SW480 (cell line): ENCODE measurements at places on chromosomes 3 and 15.

GRCh38 chr3:149247008-149247710 lies 25.5 kb upstream of the CP start:
- DNase-seq = peak; percentile 17

GRCh38 chr3:161560008-161560637 lies 63.5 kb downstream of the OTOL1 start:
- peak; percentile 38 for DNase-seq

- DNase-seq = peak; percentile 54
These were observed 80.6 kb downstream of the PCOLCE2 start for GRCh38 chr3:142808103-142808917.

DNA sequence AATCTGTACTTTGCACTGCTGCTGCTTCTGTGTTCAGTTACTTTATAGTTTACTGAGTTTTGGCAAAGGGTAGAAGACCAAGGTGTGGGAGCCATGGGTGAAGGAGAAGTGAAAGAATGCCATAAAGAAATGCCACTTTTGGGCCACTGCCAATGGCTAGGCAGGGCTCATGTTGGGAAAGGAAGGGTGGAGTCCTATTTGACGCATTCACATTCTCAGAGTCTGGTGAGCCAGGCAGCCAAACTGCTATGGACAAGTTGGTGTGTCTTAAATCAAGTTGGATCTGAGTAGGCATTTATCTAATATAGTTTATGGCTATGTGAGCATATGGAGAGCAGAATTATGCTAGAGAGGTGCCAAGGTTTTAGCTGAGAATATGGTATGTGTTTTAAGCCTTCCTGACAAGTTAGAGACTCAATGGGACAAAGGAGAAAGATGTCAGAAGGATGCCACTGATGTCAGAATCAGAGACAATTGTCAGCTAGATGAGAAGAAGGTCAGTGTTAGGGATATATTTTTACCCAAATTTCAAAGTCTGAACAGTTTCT lies 296.1 kb downstream of the AGBL1 start:
- no peak for DNase-seq

DNA sequence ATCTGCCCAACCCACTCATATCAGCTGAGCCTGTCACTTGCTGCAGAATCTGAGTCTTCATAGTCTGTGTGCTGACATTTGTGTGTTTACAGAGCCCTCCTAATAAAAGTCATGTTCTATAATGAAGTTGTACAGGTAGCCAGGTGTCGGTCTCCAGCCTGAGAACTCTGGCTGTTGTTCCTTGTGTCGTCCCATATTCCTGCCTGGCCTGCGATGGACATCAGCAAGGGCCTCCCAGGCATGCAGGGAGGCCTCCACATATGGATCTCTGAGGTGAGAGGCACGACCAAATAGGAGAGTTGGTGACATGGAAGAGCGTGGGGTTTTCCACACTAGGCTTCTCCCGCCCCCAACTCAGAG lies 2.9 kb downstream of the VILL start:
- no peak for DNase-seq

- DNase-seq = no peak
These were observed 21.1 kb upstream of the ABTB1 start for GRCh38 chr3:127651516-127652172.

- DNase-seq = no peak
These were observed 88.6 kb downstream of the OPA1 start for GRCh38 chr3:193681631-193682030.

- DNase-seq = no peak
These were observed 1010.6 kb downstream of the ROBO2 start for GRCh38 chr3:78050276-78051065.

DNA sequence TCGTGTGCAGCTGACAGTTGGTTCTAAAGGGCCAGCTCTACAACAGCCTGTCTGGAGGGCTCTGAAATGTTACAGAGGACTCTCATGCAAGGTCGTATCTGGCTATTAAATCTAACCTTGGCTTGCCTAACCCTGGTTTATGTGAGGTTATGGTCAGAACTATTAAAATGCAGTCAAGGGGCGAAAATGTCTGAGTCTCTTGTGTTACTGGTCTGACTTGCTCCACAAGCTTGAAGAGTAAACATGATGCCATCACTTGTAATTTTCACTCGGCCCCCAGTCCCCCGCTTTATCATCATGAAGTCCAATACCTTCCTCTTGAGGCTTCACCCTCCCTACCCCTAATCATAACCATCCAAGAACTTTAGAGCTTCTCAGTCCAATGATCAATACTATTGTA lies 9.4 kb downstream of the ENTPD3 start:
- DNase-seq = no peak

DNA sequence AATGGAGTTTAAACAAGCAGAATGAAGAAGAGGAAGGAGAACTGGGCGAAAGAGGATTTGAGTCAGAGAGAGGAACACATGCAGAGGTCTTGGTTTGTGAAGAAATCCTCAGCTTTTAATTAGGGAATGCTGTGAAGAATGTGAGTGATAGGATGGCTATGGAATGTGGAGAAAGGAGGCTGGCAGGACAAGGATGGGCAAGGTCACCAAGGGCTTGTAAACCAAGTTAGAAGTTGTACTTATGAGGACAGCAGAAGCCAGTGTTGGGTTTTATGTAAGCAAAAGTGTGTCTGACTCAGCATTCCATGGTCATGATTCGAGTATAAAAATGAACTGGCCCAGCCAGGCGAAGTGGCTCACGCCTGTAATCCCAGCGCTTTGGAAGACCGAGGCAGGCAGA lies 60.0 kb upstream of the IL12A start:
- peak; percentile 11 for DNase-seq

DNA sequence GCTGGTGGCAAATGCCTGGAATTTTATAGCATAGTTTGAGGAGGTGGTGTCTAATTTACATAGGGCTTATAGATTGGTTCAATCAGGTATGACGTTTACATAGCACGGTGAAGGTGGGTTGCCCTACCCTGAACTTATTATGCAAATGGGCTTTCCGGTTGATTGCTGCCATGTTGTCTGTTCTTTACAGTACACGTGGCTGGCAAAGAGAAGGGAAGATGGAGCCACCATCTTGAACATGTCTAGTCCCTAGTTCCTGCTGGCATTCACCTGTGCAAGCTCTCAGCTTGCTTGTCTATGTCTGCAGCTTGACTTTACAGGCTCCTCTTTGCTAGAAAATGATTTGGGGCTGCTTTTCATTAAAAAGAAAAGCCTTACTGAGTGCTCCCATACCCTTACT lies 14.0 kb upstream of the STAC start:
- peak; percentile 14 for DNase-seq

DNA sequence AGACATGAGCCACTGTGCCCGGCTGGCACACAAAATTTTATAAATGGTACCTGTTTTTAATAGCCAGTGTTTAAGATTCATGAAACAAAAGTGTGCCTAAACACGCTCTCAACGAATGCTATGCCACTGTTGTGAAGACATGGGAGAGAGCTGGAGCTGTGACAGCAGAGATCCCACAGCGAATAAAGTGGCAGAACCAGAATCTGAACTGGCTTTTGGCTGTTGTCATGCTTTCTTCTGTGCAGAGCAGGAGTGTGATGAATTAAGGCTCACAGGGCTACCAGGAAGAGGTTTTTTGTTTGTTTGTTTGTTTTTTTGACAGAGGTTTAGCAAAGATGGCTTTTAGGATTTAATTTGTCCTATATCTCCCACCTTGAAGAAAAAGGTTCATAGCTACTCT lies 14.5 kb downstream of the PTPRG start:
- DNase-seq = no peak

DNA sequence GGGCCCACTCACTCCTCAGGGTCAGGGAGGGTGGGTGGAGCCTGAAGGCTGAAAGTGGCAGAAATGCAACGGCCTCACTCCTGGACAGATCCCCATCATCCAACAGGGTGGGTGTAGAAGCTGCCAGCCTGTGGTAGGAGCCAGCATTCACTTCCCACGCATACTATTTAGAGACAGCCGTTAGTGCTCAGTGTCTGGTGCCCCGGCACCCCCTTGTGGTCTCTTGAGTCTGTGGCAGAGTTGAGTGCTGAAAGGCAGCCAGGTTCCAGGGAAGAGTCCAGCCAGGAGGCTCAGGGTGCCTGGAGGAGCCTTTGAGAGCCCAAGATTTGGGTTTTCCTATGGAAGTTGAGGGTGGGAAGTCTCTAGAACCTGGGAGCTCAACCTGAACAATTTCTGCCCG lies 2.1 kb upstream of the GNAT1 start:
- DNase-seq = peak; percentile 86

- DNase-seq = no peak
These were observed 4.8 kb downstream of the KLF13 start for GRCh38 chr15:31331389-31331788.

DNA sequence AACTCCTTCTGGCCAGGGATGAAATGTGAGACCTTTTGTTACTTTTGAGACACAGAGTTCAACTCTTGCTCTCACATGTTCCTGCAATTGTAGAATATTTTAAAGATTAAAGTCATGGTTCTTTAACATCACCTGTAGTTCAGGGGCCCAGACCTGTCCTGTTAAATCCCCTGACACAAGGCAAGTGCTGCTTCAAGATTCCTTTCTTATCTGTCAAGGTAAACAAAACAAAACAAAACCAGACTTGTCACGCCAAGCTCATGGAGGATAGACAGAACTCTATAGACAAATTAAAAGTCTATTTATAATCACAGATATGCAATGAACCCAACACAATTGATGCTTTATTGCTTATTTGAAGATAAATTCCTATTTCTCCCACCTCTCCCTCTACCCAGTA lies 48.6 kb upstream of the NEDD4 start:
- no peak for DNase-seq
